ENCODE measurements at places on chromosomes 2 and 18. TPM values are rescaled to one million over a fixed set of nuclear protein-coding genes. Genes with fewer than 3 reads are reported as not detected.
A peak's percentile ranks its signal among the peaks of the same experiment; 100 is the strongest.

DNA sequence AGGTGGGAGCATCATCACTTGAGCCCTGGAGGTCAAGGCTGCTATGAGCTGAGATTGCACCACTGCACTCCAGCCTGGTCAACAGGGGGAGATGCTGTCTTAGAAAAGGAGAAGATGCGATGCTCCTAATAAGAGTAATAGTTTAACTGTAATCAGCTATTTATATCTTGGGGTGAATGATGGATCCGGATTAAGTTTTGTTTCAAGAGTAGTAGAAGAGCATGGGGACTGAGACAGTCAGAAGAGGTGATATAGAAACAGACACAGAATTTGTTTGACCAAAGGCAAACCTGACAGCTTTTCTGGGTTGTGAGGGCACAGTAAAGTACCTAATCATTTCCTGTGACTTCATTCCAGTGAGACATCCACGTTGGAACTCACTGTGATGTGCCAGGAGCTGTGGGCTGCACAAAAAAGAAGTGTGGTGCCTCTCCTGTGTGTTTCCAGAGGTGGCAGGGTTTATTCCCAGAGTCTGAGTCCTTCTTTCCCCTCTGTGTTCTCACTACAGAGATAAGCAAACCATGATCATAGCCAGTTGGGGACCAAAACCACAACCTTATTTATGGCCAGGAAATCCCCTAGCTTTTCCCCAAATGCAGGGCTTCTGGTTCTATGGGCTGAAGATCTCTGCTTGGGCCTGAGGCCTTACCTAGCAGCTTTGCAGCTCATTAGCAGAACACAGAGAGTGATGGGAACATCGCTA lies 113.7 kb downstream of the XRCC5 start:
- no peak overlapping the region for H3K27ac ChIP-seq
- H3K4me1 ChIP-seq, result peaks cover under 1% of the 10 kb centered on the region
- no peaks in the 10 kb centered on the region for H3K36me3 ChIP-seq
- DNase-seq, result peak; percentile 72

DNA sequence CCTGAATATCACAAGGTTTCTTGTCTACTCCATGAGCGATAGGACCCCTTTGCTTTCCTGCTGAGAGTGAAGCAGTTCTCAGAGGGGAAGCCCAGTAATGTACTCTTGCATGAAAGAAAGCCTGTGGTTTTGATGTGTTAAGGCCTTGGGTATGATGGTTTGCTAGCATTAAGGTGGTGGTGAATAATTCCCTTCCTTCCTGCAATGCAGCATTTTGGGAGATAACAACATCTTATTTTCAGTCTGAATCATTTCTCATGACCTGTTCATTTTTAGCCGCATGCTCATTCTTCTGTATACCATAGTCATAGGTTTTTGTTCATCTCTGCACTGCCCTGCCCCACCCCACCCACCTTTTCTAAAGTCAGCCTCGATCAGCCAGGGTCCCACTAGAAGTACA lies 66.2 kb downstream of the HNMT start:
- no peak overlapping the region for H3K4me3 ChIP-seq
- H3K4me1 ChIP-seq, result no peaks in the 10 kb centered on the region
- H3K36me3 ChIP-seq, result no peaks in the 10 kb centered on the region
- no peak for DNase-seq
- H3K27ac ChIP-seq, result no peak overlapping the region

DNA sequence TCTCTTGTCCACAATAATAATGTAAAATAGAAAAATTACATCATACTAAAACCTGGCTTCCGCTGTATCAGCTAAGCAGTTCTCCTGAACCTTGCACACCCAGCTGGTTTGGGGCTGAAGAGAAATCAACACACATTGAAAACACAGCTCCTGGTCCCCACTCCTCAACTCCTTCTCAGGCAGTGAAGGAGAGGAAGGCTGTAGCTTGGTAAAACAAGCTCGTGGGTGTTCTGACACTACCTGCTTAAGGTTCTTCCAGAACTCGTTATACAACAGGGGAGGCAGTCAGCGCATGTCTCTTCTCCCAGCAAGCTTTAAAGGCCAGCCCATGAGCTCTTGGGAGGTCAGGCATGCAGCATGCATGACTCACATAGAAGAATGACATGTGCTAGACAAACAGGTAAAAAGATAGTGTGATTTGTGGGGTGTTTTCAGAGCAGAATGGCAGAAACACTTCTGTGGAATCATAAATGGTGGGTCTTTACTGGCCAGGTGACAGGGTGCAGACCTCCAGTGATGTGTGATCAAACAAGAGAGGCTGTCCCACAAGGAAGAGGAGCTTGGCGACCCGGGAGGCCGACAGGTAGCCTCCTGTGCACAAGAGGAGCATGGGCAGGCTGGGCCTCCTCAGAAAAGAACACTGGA lies 69.1 kb downstream of the UXS1 start:
- H3K4me3 ChIP-seq, result no peak overlapping the region
- no peak overlapping the region for H3K27ac ChIP-seq
- H3K4me1 ChIP-seq, result no peaks in the 10 kb centered on the region
- H3K36me3 ChIP-seq, result peaks cover 59% of the 10 kb centered on the region
- no peak for DNase-seq
- H3K27me3 ChIP-seq, result no peaks in the 10 kb centered on the region

DNA sequence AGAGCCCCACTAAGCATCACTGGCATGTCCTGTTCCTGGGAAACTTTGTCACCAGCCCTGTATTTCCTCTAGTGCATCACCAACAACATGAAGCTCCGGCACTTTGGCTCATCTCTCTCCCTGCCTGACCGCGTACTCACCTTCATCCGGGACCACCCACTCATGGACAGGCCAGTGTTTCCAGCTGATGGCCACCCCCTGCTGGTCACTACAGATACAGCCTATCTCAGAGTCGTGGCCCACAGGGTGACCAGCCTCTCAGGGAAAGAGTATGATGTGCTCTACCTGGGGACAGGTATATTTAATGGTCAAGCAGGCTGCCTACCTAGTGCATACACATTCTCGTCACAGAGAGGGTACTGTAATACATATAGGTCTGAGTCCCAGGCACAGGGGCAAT lies 21.0 kb downstream of the SEMA4F start:
- peaks cover 4% of the 10 kb centered on the region for H3K36me3 ChIP-seq
- no peaks in the 10 kb centered on the region for H3K4me1 ChIP-seq
- H3K27ac ChIP-seq, result no peak overlapping the region
- H3K4me3 ChIP-seq, result no peak overlapping the region

GRCh38 chr2:118817469-118817868 lies 30.0 kb downstream of the EN1 start:
- peaks cover 48% of the 10 kb centered on the region for H3K27me3 ChIP-seq
- no peak for DNase-seq
- H3K4me1 ChIP-seq, result no peaks in the 10 kb centered on the region
- H3K4me3 ChIP-seq, result no peak overlapping the region
- no peak overlapping the region for H3K27ac ChIP-seq
- no peaks in the 10 kb centered on the region for H3K36me3 ChIP-seq

DNA sequence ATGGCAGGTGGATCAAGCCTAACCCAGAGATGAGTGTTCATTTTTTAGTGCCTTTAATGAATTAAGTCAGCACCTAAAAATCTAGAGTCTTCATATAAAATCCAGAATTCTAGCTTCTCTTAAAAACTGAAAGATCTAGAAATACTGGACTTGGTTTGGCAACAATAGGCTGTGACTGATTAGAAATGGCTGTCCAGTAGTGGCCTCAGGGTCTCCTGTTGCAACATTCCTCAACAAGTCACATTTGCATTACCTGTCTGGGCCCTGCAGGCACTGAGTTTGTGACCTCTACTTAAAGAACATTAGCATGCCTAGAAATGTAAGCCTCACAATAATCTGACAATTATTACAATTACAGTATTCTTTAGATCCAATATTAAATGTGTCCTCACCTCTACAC lies 33.1 kb downstream of the MBD2 start:
- H3K4me1 ChIP-seq, result peaks cover 4% of the 10 kb centered on the region
- H3K27ac ChIP-seq, result no peak overlapping the region
- H3K27me3 ChIP-seq, result no peaks in the 10 kb centered on the region
- DNase-seq, result no peak

DNA sequence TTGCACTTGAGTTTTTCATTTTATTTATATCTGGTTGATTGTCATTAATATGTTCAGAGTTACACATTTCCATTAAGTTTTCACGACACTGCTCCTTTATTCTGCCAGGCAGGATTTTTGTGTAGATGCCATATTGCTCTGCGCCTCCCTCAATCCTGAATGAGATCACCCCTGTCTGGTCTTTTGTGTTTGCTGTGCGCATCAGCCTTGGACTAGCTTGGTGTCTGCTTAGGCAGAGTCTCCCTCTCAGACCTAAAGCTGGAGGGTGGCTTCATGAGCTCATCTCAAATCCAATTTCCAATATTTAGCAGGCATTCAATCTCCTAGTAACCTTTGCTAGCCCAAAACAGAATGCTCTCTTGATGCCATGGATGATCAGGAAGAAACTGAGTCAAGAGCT lies 137.4 kb downstream of the SMAD7 start:
- H3K4me3 ChIP-seq, result no peak overlapping the region
- H3K27me3 ChIP-seq, result no peaks in the 10 kb centered on the region
- peaks cover 2% of the 10 kb centered on the region for H3K4me1 ChIP-seq
- peak; percentile 21 for DNase-seq
- peaks cover 12% of the 10 kb centered on the region for H3K36me3 ChIP-seq
- no peak overlapping the region for H3K27ac ChIP-seq

GRCh38 chr2:6948677-6949351 lies 31.6 kb downstream of the RNF144A start:
- no peak for DNase-seq
- no peak overlapping the region for H3K4me3 ChIP-seq
- no peaks in the 10 kb centered on the region for H3K27me3 ChIP-seq
- H3K36me3 ChIP-seq, result no peaks in the 10 kb centered on the region

DNA sequence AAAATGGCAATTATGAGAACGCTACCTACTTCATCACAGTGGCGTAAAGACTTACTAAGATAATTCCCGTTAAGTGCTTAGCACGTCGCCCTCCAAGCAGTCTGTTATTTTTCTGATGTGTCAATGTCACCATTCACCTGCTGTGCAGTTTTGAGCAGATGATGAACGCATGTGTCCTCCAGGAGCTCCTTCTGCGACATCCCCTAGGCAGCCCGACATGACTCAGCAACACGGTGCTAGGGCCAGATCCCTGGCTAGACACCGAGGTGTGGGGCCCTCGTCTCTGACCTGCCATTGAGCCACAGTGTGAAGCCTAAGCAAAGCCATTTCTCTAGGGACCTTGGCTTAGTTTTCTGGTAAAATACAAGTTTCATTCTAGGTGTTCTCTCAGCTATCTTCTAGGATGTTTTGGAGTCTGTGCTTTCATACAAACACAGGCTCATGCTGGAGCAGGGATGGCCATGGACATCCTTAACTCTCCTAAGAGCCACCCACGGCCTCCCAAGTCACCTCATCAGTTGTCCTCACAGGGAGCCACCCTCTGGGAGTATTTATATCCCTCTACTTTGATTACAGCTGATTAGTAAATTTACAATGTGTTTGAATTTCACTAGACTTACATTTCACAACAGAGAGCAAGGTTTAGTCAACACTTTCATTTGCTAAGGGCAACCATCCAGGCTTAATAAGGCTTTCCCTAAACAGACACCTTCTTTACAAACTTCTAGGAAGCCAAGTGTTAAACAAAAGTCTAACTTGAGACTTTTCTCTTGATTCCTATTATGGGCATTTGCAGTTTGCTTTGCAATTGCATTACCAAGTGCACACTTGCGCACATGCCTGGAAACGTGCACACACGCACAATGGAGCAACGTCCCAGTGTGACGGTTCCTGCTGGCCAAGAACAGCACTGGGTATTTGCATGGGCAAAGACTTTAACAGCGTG lies 376.8 kb upstream of the ID2 start:
- no peak overlapping the region for H3K4me3 ChIP-seq
- H3K4me1 ChIP-seq, result peaks cover 5% of the 10 kb centered on the region
- H3K27me3 ChIP-seq, result no peaks in the 10 kb centered on the region

DNA sequence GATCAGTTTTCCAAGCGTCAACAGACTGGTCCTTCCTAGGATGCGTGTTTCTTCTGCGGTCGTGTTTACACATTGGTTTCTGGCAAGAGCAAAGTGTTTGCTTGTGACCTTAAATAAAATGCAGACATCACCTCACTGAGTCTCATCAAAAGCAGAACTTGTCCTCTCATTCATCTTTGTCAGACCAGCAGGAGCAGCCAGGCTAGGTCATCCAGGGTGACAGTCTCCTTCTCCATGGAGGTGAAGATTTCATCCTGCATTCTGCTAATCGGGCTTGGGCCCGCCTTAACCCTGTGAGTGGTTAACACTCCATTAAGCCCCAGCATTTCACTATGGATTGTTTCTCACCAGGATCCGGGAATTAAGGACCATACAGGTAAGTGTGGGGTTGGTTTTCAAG lies 64.2 kb upstream of the PID1 start:
- H3K27me3 ChIP-seq, result no peaks in the 10 kb centered on the region
- DNase-seq, result peak; percentile 51
- no peak overlapping the region for H3K4me3 ChIP-seq
- H3K36me3 ChIP-seq, result no peaks in the 10 kb centered on the region
- H3K4me1 ChIP-seq, result no peaks in the 10 kb centered on the region
- no peak overlapping the region for H3K27ac ChIP-seq

GRCh38 chr18:12032786-12033642 lies 51.7 kb downstream of the IMPA2 start:
- no peak overlapping the region for H3K4me3 ChIP-seq
- no peak overlapping the region for H3K27ac ChIP-seq
- H3K27me3 ChIP-seq, result peaks cover 7% of the 10 kb centered on the region
- DNase-seq, result no peak
- H3K4me1 ChIP-seq, result peaks cover 9% of the 10 kb centered on the region

GRCh38 chr2:8433390-8433789 lies 248.5 kb upstream of the ID2 start:
- peak; percentile 38 for DNase-seq
- no peaks in the 10 kb centered on the region for H3K4me1 ChIP-seq
- no peaks in the 10 kb centered on the region for H3K36me3 ChIP-seq
- H3K27me3 ChIP-seq, result no peaks in the 10 kb centered on the region
- H3K4me3 ChIP-seq, result no peak overlapping the region
- no peak overlapping the region for H3K27ac ChIP-seq

DNA sequence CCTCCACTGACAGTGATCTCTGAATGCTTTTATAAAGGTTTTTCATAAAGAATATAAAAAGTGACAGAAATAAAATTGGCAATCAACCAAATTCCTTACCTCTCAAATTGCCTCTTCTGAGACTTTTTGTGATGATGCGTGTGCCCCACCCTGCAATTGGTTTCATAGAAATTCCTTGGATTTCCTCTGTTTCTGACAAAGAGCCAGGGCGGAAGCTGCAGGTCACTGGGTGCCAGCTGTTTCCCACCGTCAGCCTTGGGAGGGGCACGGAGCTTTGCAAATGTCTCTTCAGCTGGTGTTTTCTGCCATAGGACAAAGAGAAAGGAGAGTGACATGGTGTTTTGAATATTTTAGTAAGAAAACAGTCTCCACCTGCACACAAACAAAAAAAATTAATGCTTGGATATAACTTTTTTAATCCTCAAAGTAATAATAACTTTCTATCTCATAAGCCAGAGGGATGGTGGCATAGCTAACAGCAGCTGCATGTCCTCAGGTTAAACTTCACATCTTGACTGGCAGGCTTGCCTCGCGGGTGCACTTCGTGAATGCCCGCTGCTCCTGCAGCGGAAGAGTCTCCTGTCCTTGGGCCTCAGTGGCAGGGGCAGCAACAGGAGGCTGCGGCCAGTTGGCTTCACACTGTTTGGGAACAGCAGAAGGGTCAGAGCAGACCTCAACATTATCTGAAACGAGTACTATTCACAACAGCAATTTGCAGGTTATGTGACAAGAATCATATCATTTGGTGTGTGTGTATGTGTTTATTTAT lies 24.7 kb downstream of the AGAP1 start:
- no peaks in the 10 kb centered on the region for H3K36me3 ChIP-seq
- H3K4me3 ChIP-seq, result no peak overlapping the region
- H3K27ac ChIP-seq, result no peak overlapping the region
- no peak for DNase-seq
- no peaks in the 10 kb centered on the region for H3K4me1 ChIP-seq
- no peaks in the 10 kb centered on the region for H3K27me3 ChIP-seq

ALPI gene
- total RNA-seq, result not detected

DCC gene
- 0.41 TPM for total RNA-seq

DNAJC5G gene
- total RNA-seq, result not detected

GCG gene
- total RNA-seq, result not detected

DSG4 gene
- total RNA-seq, result not detected

FSHR gene
- 6.5 TPM for total RNA-seq

SERPINB12 gene
- not detected for total RNA-seq
